Stimulated activated CD4-positive, alpha-beta T cell treated with anti-CD3 and anti-CD28 coated beads, TNF-alpha, amount 100 ng/mL, for 4 hours (primary cell): ENCODE measurements at places on chromosomes 7 and 10.

GRCh38 chr7:66597461-66597860 lies 31.2 kb upstream of the KCTD7 start:
- no peak for DNase-seq

GRCh38 chr7:84533182-84533581 lies 338.6 kb upstream of the SEMA3A start:
- DNase-seq: no peak

GRCh38 chr7:132113536-132114371 lies 462.5 kb downstream of the PLXNA4 start:
- DNase-seq: no peak

DNA sequence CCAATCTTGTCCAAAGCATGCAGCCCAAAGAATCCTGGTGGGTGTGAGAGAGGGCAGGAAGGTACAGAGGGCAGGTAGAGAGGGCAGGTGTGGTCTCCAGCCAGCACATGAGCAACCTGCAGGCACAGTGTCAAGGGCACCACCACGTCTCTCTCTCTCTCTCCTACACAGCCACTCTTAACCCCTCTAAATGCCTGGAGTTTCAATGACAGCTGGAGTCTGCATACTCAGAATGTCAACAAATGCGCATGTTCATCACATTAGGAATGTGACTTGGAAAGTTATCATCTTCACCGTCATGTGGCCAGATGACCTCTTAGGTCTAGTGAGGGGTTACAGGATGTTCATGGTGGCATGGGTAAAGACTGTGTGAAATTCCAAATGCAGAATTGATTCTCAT lies 456.8 kb downstream of the SORCS1 start:
- no peak for DNase-seq

DNA sequence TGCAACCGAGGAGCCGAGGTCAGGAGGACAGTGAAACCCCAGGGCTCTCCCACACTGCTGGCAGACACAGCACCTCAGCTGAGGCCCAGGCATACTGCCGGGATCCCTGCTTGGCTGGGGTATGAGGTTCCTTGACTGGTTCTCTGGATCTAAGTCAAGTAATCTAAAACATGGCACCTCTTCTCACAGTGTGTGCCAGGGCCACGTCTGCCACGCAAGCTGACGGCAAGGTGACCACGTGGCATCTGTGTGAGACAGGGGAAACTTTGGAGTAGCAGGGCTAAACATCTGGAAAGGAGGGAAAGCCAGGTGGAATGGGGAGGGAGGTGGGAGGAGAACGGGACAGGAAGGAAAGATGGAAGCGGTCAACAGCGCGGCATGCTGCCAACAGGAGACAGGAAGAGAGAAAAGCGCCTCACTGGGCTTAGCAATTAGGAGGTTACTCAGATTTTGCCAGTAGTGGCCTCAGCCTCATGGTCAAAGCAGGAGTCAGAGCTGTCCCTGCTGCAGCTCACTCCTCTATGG lies 103.7 kb downstream of the CXCL12 start:
- DNase-seq: no peak

DNA sequence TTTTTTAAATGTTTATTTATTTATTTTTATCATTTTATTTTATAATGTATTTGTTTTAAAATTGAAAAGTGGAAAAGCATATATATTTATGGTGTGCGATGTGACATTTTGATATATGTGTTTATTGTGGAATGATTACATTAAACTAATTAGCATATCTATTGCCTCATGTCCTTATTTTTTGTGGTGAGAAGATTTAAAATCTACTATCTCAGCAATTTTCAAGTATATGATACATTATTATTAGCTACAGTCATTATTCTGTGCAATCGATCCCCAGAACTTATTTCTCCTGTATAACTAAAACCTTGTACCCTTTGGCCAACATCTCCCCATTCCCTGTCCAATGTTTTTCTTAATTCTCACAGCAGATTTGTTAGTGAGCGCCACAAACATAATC lies 115.6 kb upstream of the SHH start:
- DNase-seq: no peak

GRCh38 chr10:116659049-116659670 lies 38.4 kb downstream of the PNLIPRP2 start:
- DNase-seq: no peak

DNA sequence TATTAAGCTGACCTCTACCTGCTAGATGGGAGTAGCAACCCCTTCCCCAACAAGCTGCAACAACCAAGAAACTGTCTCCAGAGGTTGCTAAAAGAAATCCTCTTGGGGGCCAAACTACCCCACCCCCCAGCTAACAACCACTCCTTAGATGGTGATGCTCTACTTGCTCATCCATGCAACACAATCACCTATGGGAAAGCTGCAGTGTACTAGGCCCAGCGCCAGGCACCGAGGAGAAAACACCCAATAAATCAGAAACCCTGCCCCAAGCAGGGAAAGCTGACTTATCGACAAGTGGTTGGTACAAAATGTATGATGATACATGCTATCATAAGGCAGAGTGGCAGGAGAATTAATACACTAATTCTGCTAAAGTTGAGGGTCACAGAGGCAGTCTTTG lies 17.3 kb downstream of the SLC25A13 start:
- DNase-seq: no peak

DNA sequence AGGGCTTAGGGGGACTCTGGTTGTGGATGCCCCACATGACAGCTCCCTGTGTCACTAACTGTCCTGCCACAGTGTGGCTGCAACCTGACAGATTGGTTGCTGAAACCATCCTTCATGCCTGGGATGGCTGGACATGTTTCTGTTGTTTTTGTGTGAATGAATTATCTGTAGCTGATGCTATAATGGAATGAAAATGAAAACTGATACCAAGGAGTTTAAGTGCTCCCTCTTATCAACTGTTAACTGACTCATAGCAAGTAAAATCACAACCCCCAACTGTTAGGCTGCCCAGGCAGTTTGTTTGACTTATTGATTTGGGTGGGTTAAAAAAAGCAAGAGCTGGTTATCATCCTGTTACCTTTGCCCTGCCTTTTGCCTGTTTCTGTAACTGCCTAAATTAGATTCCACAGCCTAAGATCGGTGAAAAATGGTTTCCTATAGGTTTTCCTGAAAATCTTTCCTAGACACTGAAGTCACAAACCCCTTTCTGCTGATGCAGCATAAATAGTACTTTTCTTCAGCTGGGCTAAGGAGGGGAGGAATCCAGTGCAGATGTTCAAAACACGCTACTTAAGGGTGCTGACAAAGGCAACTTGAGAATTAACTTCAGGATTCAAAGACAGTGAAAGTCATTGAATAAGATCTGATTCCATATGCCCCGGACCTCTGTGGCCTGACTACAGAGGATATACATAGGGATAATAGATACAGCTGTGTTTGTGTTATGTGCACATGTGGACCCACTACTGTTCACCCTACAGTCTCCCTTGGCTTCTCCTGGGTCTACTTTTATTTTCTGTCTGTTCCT lies 5.7 kb downstream of the FRAT2 start:
- DNase-seq: no peak

DNA sequence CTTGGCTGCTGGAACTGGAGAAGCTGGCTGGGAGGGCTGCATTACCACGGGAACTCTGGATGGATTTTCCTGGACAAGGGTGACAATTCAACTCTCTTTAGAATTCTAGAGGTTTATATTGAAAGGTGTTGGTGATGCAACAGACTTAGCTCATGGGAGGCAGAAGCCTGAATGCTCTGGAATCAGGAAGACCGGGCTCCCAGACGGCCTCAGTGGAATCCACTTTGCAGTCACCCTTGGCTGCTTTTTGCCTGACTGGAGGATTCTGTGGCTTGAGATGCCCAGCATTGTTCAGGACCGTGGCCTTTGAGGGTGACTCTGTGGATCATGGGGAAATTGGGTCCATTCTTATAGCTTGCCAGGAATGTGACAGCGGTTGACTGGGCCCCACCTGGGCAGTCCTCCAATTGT lies 32.3 kb downstream of the PYROXD2 start:
- no peak for DNase-seq

- DNase-seq: no peak
These were observed 1.9 kb upstream of the EN2 start for GRCh38 chr7:155455776-155456737.

GRCh38 chr10:131996466-131997365 lies 15.0 kb upstream of the BNIP3 start:
- DNase-seq: no peak

- DNase-seq: no peak
These were observed 1.3 kb upstream of the CPA1 start for GRCh38 chr7:130379019-130379418.

- DNase-seq: no peak
These were observed 155.4 kb upstream of the ITGB1 start for GRCh38 chr10:33113466-33113865.

- no peak for DNase-seq
These were observed 3.2 kb downstream of the OPN4 start for GRCh38 chr10:86657396-86658011.

DNA sequence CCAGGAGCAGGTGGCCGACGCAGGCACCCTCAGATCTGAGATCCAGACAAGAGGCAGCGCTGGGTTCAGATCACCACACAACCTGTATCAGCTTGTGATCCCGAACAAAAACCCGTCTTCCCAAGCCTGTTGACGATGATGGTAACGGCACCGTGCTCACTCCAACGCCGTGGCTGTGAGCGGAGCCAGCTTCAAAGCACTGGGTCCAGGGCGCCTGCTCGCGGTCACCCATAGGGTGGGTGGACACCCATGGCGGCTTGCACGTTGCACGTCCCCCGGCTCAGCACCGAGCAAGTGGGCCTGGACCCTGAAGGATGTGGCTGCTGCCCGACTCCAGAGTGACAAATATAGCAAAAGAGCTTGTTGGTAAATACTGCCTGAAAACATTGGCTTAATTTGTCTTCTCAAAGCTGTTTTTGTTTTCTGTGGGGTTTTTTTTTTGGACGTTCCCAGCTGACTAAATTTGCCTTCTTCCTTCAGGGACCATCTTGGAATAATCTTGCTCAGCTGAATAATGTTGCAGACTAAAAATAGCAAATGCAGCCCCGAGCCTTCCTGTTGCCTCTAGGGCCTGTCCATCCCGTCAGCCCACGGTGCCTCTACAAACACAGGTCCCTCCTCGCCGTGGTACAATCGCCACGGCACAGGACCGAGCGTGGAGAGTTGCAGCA lies 41.0 kb downstream of the FOXK1 start:
- no peak for DNase-seq

DNA sequence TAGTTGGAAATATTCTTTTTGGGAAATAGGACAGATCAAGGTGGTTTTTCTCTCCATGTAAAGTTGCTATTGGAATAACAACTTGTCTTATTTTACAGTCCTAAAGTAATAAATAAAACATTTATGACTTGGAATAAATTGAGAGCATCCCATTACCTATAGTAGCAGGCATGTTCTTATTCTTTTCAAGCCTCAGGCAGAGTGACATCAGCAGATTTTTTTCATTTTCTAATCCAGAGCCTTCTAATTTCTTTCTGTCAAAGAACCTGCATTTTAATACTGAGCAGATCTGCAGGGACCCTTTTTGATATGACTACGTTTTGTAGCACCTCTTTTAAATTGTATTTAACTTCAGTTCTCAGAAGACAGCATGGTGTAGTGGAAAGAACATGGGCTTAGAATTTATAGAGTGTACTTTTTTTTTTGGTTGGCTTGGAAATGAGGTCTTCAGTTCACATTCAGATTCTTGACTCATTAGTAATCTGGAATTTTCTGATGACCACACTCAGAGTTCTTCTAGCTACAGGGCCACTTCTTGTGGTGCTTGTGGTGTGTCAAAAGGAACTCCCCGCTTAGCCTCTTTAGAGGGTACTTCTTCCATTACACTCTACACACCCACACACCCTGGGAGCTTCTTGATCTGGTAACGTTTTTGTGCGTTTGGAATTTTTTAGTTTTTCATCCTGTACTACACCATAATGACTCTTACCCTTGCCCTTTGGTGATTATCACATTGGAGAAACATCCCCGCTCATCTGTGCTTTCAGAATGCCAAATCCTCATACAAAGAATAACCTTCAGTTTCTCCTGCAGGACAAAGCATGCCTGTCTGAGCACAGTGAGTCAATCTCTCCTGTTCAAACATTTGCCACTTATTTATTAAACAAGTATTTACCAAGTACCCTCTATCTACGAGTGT lies 34.6 kb downstream of the AGK start:
- no peak for DNase-seq

DNA sequence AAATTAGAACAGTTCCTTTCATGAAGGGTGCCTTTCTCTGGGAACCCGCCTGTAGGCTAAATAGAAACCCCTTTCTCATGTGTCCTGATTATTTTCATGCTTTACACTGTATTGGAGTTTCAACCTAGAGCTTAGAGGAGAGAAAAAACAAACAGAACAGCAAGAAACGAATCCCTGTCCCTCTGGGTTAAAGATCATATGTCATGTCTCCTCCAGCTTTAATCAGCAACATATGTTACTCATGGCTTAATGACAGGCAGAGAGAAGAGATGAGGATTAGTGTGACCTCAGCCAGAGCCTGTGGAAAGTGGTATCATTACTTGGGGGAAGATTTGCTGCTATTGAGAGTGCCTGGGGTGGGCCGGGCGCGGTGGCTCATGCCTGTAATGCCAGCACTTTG lies 32.1 kb downstream of the CRCP start:
- DNase-seq: no peak

GRCh38 chr10:99467236-99467999 lies 37.0 kb upstream of the GOT1 start:
- no peak for DNase-seq
